Eye (tissue), 1 donor: ENCODE measurements at places on chromosomes 4 and X.

GRCh38 chr4:189083769-189084168 lies 856.9 kb upstream of the FRG1 start:
- DNase-seq, result no peak

DNA sequence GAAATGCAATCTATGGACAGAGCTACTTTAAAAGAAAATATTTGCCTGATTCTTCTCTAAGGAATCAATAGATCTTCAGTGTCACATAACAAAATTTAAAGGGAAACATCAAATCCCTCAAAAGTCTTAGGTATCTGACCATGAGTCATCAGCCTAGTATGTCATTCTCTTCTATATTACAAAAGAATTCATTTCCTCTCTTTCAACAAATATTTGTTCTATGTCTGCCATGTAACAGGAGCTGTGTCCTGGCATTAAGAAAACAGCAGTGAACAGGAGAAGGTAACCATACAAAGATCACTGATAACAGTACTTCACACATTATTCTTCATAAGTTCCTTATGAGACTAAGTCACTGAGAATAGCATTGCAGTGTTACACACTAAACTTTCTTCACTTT lies 243.6 kb upstream of the DKK2 start:
- DNase-seq, result no peak

GRCh38 chr4:127997534-127998388 lies 32.6 kb downstream of the ABHD18 start:
- no peak for DNase-seq

GRCh38 chrX:97057349-97057909 lies 173.7 kb downstream of the RPA4 start:
- peak; percentile 30 for DNase-seq

- peak; percentile 22 for DNase-seq
Measured at GRCh38 chr4:53233114-53233795, 132.6 kb downstream of the SCFD2 start.

DNA sequence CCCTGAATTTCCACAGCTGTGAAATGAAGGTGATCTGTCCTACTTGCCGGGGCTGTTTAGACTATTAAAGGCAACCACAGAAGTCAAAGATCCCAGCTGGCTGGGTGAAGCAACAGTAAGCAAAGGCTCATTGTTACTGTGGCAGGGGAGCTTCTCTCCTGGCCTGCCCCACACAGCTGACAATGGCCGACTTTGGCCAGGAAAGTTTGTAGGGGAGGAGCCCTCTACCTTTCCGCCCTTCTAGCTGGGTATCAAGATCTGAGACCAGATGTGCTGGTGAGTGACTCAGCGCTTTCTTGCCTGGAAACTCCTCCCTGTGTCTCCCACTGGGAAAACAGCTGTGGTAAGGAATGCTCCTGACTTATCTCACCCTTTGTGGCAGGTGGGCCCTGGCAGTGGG lies 21.1 kb downstream of the RASSF6 start:
- DNase-seq, result no peak

DNA sequence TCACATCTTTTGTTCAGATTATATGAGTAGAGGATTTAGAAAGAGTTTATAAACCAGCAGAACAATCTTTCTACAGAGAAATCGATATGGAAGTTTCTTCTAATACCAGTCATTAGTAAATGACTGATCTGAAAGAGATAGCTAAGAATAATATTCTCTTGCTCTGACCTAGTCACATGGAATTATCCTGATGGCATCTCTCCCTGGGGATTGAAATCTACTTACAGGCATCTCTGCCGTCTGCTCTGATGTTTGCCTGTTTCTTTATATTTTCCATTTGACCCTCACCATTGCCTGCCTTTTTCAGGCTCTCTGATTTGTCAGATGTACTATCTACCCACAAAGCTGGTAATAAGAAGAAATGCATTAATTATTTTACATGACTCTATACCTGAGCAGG lies 1157.3 kb downstream of the PCDH7 start:
- peak; percentile 32 for DNase-seq

- DNase-seq, result no peak
Measured at GRCh38 chr4:47598320-47598719, 113.2 kb downstream of the ATP10D start.

GRCh38 chr4:89364541-89364940 lies 56.9 kb upstream of the GPRIN3 start:
- no peak for DNase-seq

DNA sequence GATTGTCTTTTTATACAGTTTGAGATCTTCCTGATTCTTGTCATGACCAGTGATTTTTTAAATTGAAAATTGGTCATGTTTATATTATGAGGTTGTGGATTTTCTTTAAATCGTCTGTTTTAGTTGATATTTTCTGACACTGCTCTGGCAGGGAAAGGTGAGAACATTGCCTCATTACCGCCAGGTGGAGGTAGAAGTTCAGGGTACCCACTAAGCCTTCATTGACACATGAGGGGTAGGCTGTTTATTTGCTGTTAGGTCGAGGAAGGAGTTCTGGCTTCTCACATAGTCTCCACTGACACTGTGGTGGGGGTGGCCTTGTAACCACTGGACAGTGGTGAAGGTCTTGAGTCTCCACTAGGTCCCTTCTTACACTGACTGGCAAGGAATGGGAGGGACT lies 117.6 kb upstream of the GPR101 start:
- DNase-seq, result no peak

DNA sequence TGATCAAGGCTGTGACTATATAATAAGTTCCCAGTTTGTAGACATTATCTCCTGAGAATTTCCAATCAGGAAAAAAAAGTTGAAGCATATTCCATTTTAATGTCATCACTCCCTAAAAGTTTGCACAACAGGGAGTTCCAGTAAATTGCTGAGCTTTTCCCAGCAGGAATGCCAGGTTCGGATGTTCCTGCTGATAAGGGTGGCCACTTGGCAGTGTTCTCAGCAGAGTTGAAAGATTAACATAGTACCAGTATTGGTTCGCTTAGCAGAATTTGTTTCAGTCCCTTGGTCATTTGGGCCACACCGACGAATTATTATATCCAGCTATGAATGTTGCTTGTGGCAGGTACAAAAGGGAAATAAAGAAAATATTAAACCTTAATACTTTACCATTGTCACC lies 5.2 kb upstream of the CXCL2 start:
- DNase-seq, result no peak

DNA sequence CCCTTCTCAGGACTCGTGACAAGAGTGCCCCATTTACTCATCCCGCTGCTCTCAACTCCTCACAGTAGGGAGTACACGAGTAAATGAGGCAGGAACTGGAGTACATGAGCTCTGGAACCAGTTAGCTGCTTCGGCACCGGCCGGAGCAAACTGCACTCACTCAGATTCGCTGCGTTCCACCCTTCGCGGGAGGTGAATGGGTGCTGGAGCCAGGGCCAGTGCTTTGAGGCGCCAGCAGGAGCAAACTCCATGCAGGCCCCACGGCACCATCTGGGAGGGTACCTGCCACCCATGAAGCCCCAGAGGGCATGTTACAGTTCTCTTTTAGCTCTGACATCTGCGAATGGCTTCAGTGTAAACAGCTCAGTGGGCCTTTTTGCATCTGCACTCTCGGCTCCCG lies 315.5 kb upstream of the GK2 start:
- DNase-seq, result no peak

- no peak for DNase-seq
Measured at GRCh38 chrX:150781677-150782076, 88.5 kb downstream of the MTMR1 start.

DNA sequence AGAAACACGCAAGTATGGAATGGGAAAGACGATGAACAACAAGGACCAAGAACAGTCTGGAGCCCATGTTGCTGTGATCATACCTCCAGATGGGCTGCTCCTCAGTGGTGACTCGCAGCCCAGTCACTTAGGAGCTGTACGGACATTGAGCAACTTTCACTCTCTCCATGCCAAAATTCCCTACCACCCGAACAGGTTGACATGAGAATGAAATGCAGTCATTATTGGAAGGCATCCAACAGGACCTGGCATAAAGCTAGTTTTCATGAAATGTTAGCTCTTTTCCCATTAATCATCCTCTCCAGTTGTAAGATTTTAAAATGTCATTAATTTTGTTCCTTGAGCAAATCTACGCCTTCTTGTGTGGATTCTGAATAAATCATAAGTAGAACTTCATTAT lies 82.7 kb upstream of the GPM6B start:
- DNase-seq, result no peak

GRCh38 chr4:1056671-1057402 lies 45.4 kb downstream of the FGFRL1 start:
- no peak for DNase-seq

DNA sequence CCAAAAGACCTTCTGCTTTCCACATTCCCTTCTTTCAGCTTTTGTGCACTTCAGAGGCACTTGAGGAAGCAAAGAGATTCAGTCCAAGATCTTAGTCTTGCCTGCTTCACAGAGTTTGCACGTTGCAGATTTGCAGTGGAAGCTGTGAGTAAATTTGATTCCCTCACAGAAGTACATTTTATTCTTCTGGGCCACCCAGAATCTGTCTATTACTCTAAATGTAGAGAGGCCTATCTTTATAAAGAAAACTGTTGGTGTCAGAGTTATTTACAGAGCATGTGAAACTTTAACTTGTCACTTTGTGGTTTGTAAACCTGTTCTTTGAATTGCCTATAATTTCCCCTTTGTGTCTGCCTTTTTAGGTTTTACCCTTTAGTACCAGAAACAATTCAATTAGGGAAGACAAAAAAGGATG lies 15.5 kb downstream of the SPRY1 start:
- DNase-seq, result no peak

DNA sequence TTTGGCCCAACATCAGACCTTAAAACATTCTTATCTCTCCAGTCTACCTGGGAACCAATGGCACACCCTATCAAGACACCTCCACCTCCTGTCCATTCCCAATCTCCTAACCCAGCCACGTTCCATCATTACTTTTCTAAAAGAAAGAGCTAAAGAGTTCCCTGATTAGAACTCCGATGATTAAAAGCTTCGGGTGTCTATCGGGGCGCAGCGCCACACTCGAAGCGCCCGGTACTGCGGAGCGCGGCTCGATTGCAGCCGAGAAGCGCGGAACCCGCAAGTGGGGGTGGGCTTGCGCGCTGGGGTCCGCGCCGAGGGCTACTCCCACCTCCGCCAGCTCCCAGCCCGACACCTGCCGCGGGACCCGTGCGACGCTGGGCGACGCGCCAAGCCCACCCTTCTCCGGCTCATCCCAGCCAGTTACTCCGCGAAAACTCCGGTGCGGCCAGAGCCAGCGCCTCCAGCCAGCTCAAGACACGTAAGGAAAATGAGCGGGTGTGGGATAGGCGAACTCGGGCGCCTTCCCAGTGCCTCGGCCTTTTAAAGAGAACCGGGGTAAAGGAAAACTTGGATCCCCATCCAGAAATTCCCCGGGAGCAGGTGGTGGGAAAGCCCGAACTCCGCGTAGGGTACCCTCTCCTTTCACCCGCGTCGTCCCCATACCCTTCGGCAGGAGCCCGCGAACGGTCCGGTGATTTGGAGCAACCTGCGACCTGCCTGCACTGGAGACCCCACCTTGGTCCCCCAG lies 593 bp downstream of the NPY1R start:
- DNase-seq, result peak; percentile 78

- peak; percentile 93 for DNase-seq
Measured at GRCh38 chr4:140851032-140851636, 94.9 kb upstream of the TBC1D9 start.

- DNase-seq, result no peak
Measured at GRCh38 chr4:13601048-13601447, 26.5 kb downstream of the BOD1L1 start.

GRCh38 chr4:147590249-147590920 lies 26.8 kb upstream of the TMEM184C start:
- peak; percentile 93 for DNase-seq

GRCh38 chrX:13658602-13659001 lies 5.7 kb downstream of the TCEANC start:
- DNase-seq, result peak; percentile 75

GRCh38 chrX:155766321-155766720 lies 114.8 kb upstream of the VAMP7 start:
- peak; percentile 1 for DNase-seq

GRCh38 chr4:85946821-85947220 lies 413.0 kb downstream of the MAPK10 start:
- no peak for DNase-seq

- no peak for DNase-seq
Measured at GRCh38 chrX:15043538-15043937, 170.3 kb downstream of the MOSPD2 start.

DNA sequence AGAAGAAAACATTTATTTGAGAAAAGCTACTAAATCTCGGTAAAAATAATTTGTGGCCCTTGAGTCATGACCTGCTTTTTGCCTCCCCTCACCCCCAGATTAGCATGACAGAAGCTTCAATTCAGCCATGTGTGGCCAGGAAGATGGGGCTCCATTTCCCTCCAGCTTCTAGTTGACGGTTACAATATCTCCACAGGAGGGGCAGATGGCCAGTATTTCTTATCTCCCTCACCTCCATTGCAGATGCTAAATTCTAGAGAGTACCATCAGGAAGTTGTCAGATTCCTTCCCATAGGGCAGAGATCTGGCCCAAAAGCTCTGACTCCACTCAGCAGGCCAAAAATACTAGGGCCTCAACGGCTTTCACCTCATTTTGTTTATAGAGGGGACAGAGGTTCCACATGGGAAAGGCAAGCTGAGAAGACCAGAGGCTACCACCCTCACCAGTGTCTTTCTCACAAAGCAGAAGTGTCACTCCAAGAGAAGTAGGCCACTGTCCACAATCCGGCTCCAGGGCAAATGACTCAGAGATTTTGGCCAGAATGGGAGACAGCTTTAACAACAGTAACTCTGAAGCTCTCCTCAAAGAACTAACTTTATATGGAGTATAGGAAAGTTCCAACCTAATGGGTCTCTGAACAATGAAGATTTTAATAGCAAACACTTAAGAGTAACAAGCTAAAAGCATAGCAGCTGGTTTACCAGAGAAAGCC lies 108.3 kb downstream of the TBC1D19 start:
- DNase-seq, result no peak

DNA sequence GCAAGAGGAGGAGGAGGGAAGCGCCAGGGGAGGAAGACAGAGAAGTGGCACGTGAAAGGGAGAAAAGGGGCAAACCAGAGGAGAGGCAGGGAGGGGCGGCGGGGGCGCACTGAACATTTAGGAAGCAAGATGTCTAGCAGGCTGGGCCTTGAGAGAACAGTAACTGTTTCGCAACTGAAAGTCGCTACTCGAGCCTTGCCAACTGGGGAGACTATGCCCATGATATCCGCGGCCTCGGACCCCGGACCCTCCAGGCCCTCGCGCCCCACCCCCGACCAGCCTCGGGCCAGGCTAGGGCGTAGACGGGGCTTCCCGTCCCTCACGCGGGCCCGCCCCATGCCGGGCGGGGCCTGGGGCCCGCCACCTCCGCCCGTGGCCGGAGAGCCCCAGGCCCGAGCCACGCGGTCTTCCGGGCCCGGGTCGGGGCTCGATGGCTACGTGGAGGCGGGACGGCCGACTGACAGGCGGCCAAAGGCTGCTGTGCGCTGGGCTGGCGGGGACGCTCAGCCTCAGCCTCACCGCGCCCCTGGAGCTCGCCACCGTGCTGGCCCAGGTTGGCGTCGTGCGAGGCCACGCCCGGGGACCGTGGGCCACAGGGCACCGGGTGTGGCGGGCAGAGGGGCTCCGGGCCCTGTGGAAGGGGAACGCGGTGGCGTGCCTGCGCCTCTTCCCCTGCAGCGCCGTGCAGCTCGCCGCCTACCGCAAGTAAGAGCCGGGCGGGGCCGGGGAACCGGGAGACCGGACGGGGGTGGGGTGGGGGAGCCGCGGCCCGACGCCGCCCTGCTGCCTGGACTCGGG lies at the start of gene SLC25A43:
TSS of gene SLC25A43 (plus strand) at position 363 of the 798 bp plus-strand sequence. CDS start at position 431, 68 bp downstream.
- DNase-seq, result peak; percentile 50
